ENCODE measurements at places on chromosomes 3 and 15.

DNA sequence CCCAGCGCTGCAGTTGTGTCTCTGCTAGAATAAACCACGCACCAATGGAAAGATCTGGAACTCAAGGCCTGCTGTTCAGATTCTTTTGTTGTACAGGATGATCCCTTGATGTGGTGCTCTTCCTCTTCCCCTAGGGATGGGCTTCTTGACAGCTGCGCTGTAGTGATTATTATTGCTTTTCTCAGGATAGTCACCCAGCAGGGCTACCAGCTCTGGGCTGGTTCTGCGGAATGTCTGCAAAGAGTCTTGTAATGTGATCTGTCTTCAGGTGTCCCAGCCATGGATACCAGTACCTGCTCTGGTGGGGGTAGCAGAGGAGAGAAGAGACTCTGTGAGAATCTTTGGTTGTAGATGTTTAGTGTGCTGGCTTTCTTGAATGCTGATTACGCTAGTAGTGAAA lies 974.2 kb downstream of the NSUN3 start:
- H3K27ac ChIP-seq = no peak overlapping the region
- no peaks in the 10 kb centered on the region for H3K27me3 ChIP-seq
- no peaks in the 10 kb centered on the region for H3K36me3 ChIP-seq
- no peak for DNase-seq
- no peaks in the 10 kb centered on the region for H3K4me1 ChIP-seq

DNA sequence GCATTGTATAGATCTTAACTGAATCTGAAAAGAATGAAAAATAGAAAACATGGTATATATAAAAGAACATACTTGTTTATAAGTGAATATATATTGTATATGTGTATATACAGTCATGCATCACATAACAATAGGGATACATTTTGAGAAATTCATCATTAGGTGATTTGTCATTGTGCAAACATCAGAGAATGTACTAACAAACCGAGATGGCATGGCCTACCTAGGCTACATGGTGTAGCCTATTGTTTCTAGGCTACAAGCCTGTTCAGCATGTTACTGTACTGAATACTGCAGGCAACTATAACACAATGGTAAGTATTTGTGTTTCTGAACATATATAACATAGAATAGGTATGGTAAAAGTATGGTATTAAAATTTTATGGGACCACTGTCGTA lies 64.6 kb upstream of the CHRM5 start:
- no peak for DNase-seq
- no peaks in the 10 kb centered on the region for H3K36me3 ChIP-seq
- H3K27me3 ChIP-seq = no peaks in the 10 kb centered on the region
- no peak overlapping the region for H3K4me3 ChIP-seq
- H3K27ac ChIP-seq = no peak overlapping the region

GRCh38 chr3:33645060-33645647 lies 72.9 kb downstream of the CLASP2 start:
- no peak for DNase-seq
- peak overlapping the region; percentile 43 for H3K4me3 ChIP-seq
- no peaks in the 10 kb centered on the region for H3K27me3 ChIP-seq
- H3K36me3 ChIP-seq = no peaks in the 10 kb centered on the region
- H3K27ac ChIP-seq = no peak overlapping the region
- H3K4me1 ChIP-seq = peaks cover 29% of the 10 kb centered on the region

GRCh38 chr3:134630506-134630905 lies 20.3 kb downstream of the KY start:
- H3K27me3 ChIP-seq = no peaks in the 10 kb centered on the region
- no peak overlapping the region for H3K27ac ChIP-seq
- DNase-seq = no peak
- H3K36me3 ChIP-seq = no peaks in the 10 kb centered on the region

- no peaks in the 10 kb centered on the region for H3K36me3 ChIP-seq
- no peak overlapping the region for H3K4me3 ChIP-seq
- no peaks in the 10 kb centered on the region for H3K27me3 ChIP-seq
- no peak overlapping the region for H3K27ac ChIP-seq
- peaks cover 13% of the 10 kb centered on the region for H3K4me1 ChIP-seq
These were observed 3.7 kb upstream of the NGRN start for GRCh38 chr15:90261811-90262210.

DNA sequence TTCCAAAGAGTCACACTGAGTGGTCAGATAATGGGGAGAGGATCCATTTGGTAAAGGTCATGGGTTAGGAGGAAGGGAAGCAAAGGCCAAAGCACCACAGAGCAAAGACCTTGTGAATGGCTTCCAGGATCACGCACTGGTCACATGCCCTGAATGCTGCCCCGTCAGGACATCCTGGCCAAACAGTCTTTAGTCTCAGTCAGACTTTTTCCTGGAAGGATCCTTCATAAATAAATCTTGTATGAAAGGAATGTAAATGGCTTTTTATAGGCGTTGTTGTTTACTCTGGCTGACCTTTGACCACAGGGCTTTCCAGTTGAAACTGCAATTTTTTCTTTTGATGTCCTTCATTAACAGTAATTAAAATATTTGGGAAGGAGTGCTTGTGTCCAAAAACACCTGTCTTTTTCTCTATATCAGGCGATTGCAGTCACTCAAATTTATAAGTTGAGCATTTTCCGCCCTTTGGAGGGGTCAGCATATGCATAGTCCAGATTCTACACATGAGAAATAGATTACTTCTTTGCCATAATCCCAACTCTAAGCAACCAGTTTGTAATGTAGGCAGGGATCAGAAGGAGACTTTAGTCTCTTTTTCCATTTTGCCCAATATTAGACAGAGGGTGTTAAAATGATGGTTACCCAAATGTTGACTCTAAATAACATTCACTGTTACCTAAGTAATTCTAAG lies 48.4 kb downstream of the CHAC1 start:
- no peaks in the 10 kb centered on the region for H3K4me1 ChIP-seq
- H3K27me3 ChIP-seq = no peaks in the 10 kb centered on the region
- H3K4me3 ChIP-seq = no peak overlapping the region
- no peak for DNase-seq

GRCh38 chr3:9347887-9348286 lies 15.0 kb upstream of the THUMPD3 start:
- H3K4me3 ChIP-seq = no peak overlapping the region
- H3K4me1 ChIP-seq = peaks cover 2% of the 10 kb centered on the region
- H3K36me3 ChIP-seq = no peaks in the 10 kb centered on the region
- H3K27me3 ChIP-seq = no peaks in the 10 kb centered on the region
- no peak for DNase-seq

DNA sequence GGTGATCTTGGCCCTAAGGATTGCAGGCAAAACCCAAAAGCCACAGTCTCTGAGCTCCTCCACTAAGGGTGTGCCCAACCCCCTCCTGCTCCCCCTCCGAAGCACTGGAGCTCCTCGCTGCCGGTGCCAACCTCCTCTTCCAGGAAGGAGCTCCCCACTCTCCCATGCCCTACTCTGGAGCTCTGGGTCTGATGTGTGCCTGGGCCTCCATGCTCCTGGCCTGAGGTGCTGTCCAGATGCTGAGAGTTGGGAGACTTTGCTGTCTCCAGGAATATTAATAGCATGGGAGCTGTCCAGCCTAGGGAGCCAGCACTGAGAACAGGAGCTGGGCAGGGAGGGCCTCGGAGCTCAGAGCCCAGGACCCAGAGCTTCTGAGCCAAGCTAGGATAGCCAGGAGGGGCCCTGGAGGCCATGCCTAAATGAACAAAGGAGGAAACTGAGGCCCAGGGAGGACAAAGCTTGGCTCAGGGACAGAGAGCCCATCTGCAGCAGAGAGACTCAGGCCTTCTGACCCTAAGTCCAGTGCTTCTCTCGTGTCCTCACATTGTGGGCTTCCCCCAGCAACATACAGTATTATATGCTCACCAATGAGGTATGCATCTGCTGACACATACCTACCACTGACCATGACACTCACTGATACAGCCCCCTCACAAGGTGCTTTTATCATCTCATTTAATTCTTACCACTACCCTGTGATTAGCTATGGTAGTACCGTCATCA lies 36.9 kb upstream of the HERC1 start:
- H3K27ac ChIP-seq = no peak overlapping the region
- peak; percentile 77 for DNase-seq
- H3K27me3 ChIP-seq = no peaks in the 10 kb centered on the region
- H3K36me3 ChIP-seq = no peaks in the 10 kb centered on the region
- no peak overlapping the region for H3K4me3 ChIP-seq

DNA sequence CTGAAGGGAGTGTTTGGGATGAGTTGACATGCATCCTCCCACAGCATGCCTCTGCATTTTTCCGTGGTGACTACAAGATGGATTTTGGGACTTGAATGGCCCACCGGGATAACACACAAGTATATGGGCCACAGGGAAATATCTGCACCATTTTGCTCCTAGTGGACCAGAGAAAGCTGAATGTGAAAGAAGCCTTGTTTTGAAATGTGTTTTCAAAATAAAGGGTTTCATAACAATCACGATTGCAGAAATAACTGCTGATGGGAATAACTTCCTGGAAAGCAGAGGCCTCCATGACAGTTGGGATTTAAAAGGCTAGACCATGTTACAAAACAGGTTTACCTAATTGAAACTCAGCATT lies 77.5 kb upstream of the PRR23C start:
- H3K36me3 ChIP-seq = no peaks in the 10 kb centered on the region
- H3K4me1 ChIP-seq = no peaks in the 10 kb centered on the region
- no peak overlapping the region for H3K4me3 ChIP-seq
- H3K27ac ChIP-seq = no peak overlapping the region
- DNase-seq = no peak

- no peak overlapping the region for H3K4me3 ChIP-seq
- H3K36me3 ChIP-seq = no peaks in the 10 kb centered on the region
- H3K27me3 ChIP-seq = no peaks in the 10 kb centered on the region
- H3K27ac ChIP-seq = no peak overlapping the region
These were observed 255.3 kb upstream of the UBE2E2 start for GRCh38 chr3:22947851-22948250.

DNA sequence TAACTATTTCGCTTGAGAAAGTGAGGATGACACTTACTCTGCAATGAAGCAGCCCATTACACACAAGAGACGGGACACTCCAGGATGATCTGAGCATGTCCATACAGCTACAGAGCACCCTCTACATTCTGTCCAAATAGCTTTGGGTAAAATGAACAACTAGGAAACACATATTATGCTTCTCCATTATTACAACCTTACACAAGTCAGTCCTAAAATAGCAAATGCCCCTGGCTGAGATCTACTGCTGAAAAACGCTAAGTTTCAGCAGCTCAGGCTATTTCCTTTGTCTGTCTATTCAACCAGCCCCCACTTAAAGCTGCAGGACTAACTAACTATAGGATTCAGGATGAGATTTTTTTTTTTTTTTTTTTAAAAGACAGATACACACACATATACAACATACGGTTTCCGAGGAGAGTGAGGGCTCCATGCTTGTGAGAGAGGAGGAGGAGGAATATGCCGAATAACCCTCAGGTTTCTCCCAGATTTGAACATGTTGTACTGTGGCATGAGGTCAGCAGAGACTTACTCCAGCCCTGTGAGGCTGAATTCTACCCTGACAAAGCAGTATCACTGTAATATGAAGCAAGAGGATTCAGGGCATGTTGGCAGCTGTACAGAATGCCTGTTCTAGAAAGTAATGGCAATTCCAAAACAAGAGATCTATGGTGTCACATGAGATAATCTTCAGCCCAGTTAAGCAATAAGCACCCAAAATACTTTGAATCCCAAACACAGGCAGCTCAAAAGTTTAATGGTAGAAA lies 117.3 kb upstream of the PLXND1 start:
- peak overlapping the region; percentile 32 for H3K4me3 ChIP-seq
- no peaks in the 10 kb centered on the region for H3K36me3 ChIP-seq
- peaks cover 25% of the 10 kb centered on the region for H3K4me1 ChIP-seq
- no peak for DNase-seq
- peak overlapping the region; percentile 68 for H3K27ac ChIP-seq
- H3K27me3 ChIP-seq = no peaks in the 10 kb centered on the region

Measured in heart right ventricle (tissue), 16 donors.